ENCODE measurements at places on chromosomes 16 and 17. TPM values are rescaled to one million over a fixed set of nuclear protein-coding genes. Genes with fewer than 3 reads are reported as not detected.

DNA sequence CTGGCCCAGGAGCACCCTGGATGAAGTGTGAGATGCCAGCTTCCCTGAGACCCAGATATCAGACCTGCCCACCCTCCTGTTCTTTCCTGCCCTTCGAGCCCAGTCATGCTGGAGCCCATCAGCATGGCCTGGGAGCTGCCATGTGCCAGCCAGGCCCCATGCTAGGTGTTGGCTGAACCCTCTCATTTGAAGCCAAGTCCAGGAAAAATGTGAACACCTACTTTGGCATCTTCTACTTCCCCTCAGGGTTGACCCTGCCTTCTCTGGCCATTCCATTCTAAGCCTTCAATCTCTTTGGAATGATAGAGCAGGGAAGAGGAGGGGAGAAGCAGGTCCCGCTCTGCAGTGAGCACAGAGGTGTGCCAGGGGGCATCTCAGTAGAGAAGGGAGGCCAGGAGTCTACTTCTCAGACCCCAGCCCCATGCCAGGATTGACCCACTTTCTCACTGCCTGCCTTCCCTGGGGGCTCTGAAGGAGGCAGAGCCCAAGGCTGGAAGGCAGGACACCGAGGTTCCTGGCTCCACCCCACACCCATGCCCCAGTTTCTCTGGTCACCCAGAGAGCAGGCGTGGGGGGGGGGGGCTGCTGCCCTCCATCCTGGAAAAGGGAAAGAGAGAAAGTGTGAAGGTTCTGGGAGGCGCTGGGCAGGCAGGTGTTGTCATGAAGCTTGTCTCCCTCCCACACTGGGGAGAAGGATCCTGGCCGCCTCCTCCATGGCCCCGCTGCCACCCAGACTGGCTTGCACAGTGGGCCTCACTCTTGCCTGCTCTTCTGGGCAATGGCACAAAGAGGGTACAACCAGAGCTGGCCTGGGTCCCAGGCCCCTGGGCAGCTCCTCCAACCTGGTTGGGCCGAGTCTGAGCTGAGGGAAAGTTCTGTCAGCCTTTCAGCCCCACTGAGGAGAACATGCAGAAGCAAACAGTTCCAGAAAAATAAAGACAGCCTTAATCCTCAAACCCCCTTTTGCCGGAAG lies 9.3 kb downstream of the HDAC5 start:
- no peak for DNase-seq
- no peak overlapping the region for H3K4me3 ChIP-seq
- H3K4me1 ChIP-seq, result peaks cover 21% of the 10 kb centered on the region

- H3K27me3 ChIP-seq, result no peaks in the 10 kb centered on the region
- DNase-seq, result peak; percentile 43
- peaks cover 7% of the 10 kb centered on the region for H3K4me1 ChIP-seq
- no peak overlapping the region for H3K4me3 ChIP-seq
- H3K27ac ChIP-seq, result no peak overlapping the region
- no peaks in the 10 kb centered on the region for H3K36me3 ChIP-seq
These were observed 26.2 kb upstream of the SSTR2 start for GRCh38 chr17:73138541-73139138.

DNA sequence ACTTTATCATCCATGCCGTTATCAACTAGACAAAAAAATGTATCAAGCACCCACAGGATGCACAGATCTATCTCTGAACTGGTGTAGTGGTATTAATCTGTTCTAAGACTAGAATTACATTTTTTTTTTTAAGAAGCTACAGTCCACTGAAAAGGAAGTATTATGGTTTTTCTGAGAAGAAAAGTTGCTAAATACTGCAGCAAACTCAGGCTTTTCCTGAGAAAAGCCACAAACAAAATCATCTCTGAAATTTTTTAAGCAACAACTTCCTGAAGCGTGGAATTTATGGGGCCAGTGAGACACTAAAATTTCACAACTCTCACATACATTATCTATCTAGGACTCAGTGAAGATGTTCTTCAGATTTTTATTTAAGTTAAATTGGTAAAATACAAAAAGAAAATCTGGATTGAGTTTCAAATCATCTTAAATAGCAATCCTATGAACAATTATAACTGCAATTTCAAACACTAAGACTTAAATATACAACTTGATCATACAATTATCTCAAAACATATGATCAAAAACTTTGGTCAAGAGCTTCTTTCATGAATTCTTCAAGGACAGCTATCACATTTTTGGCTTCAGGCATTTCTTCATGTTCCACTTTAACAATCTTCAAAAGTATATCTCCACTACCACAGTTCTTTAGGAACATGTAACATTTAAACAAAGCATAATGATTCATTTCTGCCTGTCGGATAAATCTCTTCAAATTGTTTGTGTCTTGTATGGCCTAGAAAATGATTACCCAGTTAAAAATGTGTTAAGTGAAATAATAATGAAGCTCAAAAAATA lies 10.5 kb downstream of the C17orf75 start:
- H3K36me3 ChIP-seq, result peaks cover 6% of the 10 kb centered on the region
- no peaks in the 10 kb centered on the region for H3K27me3 ChIP-seq
- H3K4me1 ChIP-seq, result no peaks in the 10 kb centered on the region
- H3K27ac ChIP-seq, result no peak overlapping the region

DNA sequence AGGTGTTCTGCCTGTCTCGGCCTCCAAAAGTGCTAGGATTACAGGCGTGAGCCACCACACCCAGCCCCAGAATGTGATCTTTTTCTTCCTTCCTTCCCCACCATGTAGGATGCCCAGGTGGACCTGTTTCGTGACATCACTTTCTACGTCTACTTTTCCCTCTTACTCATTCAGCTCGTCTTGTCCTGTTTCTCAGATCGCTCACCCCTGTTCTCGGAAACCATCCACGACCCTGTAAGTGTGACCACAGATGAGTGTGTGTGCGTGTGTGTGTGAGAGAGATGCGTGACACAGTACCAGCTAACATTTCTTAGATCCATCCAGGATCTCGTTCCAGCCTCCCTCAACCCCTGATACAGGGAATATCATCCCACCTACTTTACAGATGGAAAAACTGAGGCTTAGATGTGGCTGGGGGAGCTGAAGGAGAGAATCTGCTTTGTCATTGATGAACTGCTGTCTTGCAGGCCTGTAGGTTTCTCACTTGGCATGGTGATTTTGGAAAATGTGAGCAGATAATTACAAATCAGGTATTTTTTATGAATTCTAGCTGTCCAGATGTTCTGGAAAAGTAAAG lies 67.1 kb downstream of the ABCC1 start:
- H3K4me3 ChIP-seq, result no peak overlapping the region
- H3K36me3 ChIP-seq, result no peaks in the 10 kb centered on the region
- no peaks in the 10 kb centered on the region for H3K4me1 ChIP-seq
- H3K27ac ChIP-seq, result no peak overlapping the region

DNA sequence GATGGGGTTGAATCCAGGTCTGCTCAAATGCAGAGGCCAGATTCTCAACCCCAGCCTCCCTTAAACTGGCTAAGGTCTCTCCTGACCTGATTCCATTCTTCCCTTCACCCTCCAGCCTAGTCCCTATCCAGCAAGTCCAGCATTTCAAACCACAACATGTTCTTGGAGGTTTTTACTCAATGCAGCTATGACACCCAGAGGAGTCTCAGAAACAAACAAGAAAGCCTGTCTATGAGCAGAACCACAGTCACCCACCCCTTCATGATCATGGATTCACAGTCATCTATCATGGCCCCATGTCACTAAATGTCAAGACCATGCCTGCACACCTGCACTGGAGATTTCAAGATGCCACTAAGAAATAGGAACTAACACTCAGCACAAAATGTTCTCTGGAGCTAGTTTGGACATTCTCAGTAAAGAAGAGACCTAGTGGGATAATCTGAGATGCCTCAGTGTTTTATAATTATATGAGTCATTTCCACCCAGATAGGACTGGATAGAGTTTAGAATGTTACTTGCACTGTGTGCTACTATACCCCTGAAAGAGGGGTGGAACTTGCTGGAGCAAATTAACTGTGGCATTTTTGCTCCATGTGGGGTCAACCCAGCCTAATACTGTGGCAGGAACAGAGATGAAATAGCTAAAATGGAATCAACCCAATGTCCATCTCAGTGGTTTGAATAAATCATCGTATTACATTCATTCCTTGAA lies 9.5 kb upstream of the METTL22 start:
- no peak for DNase-seq
- no peaks in the 10 kb centered on the region for H3K4me1 ChIP-seq
- no peaks in the 10 kb centered on the region for H3K36me3 ChIP-seq
- no peaks in the 10 kb centered on the region for H3K27me3 ChIP-seq
- no peak overlapping the region for H3K4me3 ChIP-seq

- H3K4me3 ChIP-seq, result no peak overlapping the region
- no peak overlapping the region for H3K27ac ChIP-seq
- H3K36me3 ChIP-seq, result no peaks in the 10 kb centered on the region
- no peak for DNase-seq
- H3K4me1 ChIP-seq, result peaks cover 44% of the 10 kb centered on the region
These were observed 15.4 kb downstream of the CUEDC1 start for GRCh38 chr17:57939797-57940196.

GRCh38 chr17:76558198-76559095 lies 18.6 kb downstream of the PRCD start:
- H3K27ac ChIP-seq, result no peak overlapping the region
- no peaks in the 10 kb centered on the region for H3K27me3 ChIP-seq
- peaks cover 17% of the 10 kb centered on the region for H3K4me1 ChIP-seq

The ZNF207 gene
- total RNA-seq, result 214 TPM
